ENCODE measurements at places on chromosomes 12 and 14.

DNA sequence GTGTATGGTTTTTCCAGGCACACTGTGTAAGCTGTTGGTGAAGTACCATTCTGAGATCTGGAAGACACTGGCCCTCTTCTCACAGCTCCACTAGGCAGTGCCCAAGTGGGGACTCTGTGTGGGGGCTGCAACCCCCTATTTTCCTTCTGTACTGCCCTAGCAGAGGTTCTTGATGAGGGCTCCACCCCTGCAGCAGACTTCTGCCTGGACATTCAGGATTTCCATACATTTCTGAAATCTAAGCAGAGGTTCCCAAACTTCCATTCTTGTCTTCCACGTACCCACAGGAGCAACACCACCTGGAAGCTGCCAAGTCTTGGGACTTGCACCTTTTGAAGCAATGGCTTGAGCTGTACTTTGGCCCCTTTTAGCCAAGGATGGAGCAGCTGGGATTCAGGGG is 85.2 kb upstream of the PRMT8 start:
- no peak for DNase-seq

- peak; percentile 73 for DNase-seq
Observed at GRCh38 chr12:122203301-122204166, at the start of gene B3GNT4. Gene B3GNT4, plus strand, starts transcription at chr12:122203709. Its CDS starts 910 bp downstream, at chr12:122204619.

DNA sequence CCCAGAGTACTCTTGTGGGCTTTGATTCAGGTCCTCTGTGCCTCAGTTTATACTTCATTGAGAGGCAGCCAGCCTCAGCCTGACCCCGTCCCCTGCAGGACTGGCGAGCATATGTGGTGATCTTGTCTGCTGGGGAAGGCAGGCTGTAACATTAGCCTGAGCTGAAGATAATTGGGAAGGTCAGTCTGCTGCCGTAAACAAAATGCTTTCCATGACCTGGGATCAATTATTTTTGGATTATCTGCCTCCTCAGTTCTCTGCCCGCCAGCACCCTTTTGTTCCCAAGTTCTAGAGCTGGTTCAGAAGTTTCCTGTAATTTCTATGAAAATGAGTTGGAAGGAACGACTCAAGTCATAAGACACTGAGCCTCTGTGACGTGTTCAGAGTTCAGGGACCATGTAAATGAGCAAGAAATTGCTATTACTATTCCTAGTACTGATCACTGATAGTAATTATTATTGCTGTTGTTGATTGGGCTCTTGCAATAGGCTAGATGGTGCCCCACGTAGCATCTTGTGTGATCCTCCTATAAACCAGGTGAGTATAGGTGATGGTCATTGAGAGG is 4.5 kb downstream of the ORAI1 start:
- DNase-seq = no peak

GRCh38 chr14:43914041-43914693 is 592.9 kb downstream of the FSCB start:
- no peak for DNase-seq

All from stimulated activated naive CD4-positive, alpha-beta T cell treated with Interleukin-2 at 50 U/mL for 16 hours (primary cell).